Non-pigmented ciliary epithelial cell (primary cell): ENCODE measurements at places on chromosomes 16 and 17.
A peak's percentile ranks its signal among the peaks of the same experiment; 100 is the strongest.

DNA sequence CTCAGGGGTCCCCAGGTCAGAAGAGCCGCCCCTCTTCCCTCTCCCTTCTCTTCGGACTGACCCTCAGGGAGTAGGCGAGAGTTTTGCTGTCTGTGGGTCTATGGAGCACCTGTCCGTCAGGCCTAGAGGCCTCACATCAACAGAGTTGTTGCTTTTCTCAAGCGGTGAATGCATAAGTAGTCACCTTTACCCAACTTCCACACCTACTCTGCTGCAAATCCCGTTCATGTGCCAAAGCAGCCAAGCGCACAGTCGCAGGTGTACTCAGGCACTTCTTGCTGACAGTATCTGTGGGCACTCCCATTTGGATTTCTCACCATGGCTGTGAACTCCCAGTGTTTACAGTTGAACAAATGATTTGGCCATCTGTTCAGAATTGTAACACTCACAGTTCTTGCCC, 4.0 kb upstream of the FA2H start:
- DNase-seq = no peak

DNA sequence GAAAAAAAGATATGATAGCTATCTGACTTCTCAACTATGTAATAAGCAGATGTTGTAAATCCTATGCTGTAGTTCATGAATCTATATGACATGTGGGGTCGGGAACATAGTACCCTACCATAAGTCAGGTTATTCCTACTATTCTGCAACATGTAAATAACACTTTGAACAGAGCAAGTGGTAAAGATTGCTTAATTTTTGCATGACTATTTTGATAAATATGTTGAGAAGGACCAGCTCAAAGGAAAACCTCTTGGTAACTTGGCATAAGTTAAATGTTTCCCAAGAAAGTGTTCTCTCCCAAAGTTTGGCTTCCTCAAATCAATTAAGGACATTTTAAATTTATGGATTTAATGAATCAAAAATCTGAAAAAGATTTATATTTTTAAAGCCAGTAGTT, 62.1 kb downstream of the ABHD15 start:
- DNase-seq = no peak

DNA sequence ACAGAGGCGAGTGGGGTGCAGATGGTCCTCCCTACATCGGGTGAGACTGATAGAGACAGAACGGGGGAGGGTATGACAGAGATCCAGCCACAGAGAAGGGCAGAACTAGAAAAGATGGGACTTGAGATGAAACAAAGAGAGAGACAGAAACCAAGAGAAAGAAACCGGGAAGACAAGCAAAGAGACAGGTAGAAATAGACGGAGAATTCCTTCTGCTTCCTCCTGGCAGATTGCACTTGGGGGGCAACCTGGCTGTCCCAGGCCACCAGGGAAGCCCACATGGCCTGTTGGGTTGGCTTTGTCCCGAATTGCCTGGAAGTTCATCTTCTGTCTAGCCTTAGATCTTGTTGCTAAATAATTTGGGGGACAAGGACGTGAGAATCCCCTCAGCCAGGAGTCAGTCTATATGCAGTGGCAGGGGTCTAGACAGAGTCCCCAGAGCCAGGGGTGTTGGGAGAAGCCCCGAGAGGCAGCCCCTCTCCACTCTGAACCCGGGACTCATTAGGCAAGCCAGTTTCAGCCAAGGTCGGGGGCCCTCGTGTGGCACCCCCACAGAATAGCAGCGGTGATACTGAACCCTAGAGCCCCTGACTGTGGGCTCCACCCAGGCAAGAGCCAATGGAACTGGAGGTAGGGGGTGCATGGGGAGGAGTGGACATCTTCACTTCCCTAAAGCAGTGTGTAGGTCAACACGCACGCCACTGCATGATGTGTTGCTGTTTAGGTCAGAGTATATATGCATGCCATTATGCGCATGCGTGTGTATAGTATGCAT, 627 bp upstream of the TSPOAP1 start:
- DNase-seq = no peak

DNA sequence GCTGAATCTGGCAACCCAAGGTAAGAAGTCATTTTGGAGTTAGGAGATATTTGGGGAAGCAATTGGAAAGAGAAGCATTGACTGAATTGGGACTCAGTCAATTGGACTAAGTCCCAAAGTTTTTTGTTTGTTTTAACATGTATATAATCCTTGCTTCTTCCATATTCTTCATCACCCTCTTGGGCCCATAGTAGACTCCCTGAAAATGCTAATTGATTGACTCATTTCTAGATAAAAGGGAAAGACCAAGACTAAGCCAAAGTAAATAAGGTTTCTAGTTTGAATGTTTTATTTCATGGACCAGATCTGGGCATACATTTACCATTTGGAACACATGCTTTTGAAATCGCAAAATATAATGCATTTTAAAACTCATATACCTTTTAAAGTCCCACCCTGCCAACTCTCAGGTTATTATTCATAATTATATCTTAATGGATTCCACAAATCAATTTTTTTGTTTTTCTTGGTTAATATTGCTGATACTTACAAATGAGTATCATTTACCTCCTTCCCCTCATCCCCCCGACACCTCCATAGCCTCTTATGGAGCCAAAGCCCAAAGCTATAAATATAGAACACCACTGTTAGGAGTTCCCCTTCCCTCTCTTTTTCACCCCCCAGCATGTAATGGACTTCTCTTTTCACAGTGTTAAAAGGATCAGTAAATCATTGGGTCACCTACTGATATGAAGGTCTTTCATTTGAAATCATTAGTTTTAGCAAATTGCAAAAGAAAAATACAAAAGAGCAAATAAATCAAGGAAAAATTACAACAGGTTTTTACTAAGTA, 674.0 kb upstream of the SOX9 start:
- no peak for DNase-seq

DNA sequence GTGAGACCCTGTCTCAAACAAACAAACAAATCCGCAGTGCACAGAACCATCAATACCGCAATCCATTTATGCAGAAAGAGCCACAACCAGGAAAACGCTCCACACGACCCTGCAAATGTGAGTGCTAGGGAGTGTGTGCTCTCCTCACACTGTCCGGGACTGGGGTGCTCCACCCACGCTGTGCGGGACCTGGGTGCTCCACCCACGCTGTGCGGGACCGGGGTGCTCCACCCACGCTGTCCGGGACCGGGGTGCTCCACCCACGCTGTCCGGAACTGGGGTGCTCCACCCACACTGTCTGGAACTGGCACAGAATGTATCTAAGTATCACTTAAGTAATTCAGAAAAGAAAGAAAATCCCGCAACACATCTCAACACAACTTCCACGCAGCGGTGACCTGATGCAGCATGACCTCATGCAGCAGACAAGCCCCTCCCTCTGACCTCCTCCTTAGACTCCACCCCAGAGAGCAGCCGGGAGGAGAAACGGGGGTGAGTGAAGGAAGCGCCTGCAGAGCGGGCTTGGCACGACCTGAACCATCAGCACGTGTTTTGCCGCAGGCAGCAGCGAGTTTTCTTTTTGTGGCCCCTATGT, 38.5 kb downstream of the ZNF276 start:
- no peak for DNase-seq

- no peak for DNase-seq
Measured at GRCh38 chr16:68015681-68016080, at the start of gene DPEP2NB. DPEP2NB (minus strand) TSS chr16:68015911; CDS start chr16:68015770, 141 bp downstream.

- no peak for DNase-seq
Measured at GRCh38 chr16:73290258-73290657, 242.3 kb upstream of the ZFHX3 start.

DNA sequence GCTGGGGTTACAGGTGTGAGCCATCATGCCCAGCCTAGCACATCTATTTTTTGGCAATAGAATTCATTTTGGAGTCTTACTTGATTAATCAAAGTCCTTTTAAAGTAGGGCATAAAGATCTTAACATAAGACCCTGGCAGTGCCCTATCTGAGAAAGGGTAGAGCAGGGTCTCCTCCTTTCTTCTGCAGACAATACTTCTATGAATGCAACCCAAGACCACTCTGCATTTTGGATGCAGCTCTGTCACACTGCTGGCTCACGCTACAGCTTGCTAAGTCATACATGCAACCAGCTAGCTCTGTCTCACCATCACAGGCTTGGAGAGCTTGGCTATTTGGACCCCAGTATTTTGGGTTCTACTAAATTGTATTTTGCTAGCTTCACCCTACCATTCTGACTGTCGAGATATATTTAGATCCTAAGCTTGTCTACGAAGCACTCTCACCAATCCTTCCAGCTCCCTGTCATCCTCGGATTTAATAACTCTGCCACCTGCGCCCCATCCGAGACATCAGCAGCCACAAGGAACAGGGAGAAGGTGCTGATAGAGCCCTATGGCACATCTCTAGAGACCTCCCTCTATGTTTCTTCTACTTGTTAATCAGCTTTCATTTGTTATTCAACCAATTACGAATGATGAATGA, 45.1 kb downstream of the RBFOX3 start:
- DNase-seq = no peak

DNA sequence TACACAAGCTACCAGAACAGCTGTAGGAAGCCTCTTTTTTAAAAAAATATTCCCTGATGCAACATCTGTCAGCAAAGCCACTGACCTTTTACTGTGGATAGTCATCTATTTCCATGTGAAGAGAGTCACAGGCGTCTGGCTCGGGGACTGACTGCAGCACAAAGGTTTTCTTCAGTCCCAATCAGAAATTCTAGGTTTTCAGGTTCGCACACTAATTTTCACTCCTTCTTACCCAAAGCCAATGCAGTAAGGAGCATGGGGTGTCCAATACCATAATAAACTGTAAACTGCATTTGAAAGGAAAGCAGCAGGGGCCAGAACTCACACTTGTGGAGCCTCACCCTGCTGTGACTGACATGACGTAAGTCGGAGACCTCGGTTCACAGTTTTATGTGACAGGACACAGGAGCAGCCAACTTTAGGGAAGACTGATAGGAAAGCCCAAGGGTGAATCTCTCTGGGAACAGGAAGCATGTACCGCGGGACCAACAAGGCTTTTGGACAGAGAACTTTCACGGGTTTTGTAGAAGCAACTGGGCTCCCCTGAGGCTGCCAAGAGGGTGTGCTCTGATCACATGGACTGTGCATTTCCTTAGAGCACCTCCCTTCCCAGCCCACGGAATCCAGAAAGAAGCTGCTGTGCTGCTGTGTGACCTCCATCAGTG, 9.1 kb upstream of the TMEM100 start:
- DNase-seq = no peak

DNA sequence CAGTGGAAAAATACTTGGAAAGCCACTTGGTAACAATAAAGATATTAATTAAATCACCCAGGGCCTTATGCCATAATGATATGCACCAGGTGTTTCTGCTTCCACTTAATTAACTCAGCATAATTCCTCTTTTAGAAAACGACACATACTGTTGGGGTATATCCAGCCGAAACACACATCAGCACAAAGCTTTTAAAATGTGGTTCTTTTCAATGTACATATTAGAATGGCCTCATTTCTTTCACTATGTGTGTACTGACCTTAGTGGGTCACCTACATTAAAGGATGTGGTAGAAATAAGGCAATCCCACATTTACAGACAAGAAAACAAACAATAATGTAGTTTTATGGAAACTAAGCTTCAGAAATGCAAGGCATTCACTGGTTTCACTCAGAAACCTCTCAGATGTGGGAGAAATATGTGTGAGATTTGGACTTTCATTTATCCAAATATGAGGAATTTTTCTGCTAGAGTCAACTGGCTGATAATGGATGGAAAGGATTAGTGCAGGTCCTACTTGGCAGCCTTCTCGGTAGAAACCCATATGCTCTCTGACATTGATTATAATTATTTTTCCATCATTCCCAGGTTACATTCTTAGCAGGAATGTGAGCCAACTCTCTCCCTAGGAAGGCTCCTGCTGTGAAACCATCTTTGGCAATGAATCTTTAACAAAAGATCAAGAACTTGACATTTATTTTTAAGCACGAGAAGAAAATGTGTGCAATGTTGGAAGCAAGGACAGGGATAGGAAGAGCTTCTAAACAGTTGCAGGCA, 66.7 kb upstream of the DHX40 start:
- peak; percentile 6 for DNase-seq

DNA sequence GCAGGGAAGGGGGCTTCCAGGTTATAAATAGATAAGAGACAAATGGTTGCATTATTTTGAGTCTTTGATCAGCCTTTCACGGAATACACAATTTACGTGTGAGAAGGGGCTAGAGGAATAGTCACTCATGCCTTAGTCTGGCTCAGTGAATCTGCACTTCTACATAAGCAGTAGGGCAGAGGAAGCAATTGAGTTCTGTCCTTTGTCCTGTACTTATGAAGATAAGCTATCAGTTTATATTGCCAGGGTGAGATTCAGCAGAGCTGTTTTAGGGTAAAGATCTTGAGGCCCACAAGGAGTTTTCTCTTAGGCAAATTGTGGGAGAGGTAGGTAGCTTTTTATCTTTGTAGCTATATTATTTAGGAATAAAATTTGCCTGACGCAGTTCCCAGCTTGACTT, 33.3 kb downstream of the TOM1L1 start:
- DNase-seq = no peak

DNA sequence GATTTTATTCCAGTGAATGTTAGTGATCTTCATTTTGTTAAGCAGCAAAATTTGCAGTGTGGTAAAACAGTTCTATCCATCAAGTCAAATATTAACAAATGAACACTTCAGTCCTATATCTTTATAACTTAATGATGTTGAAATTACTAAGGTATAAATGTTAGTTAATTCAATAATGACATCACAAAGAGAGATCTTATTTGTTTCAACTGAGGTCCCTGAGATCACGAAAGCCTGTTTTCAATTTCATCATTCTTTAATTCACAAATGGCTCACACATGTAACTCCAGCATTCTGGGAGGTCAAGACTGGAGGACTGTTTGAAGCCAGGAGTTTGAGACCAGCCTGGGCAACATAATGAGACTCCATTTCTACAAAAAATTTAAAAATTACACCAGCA, 13.9 kb downstream of the SMURF2 start:
- no peak for DNase-seq

DNA sequence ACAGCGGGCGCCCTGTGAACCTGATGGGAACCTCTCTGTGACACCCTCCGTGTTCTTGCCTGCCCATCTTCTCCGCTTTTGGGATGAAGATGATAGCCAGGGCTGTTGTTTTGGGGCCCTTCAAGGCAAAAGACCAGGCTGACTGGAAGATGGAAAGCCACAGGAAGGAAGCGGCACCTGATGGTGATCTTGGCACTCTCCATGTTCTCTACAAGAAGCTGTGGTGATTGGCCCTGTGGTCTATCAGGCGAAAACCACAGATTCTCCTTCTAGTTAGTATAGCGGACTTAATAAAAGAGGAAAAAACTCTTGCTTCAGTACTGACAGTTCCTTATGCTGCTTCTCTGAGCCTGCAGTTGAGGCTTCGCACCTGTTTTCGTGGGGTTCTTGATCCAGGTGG, 10.5 kb downstream of the CDK5RAP3 start:
- no peak for DNase-seq
